ENCODE measurements at places on chromosomes 11 and 22. TPM values are rescaled to one million over a fixed set of nuclear protein-coding genes. Genes with fewer than 3 reads are reported as not detected.

Gene LIMK2
- total RNA-seq: 17.2 TPM

- DNase-seq: peak; percentile 70
Observed at GRCh38 chr22:31148953-31149627, 8.8 kb upstream of the PLA2G3 start.

- peak; percentile 12 for DNase-seq
Observed at GRCh38 chr11:73463359-73463758, 87.2 kb downstream of the RELT start.

Gene SCO2
- total RNA-seq: 5.7 TPM

GRCh38 chr11:7592711-7593110 is 78.9 kb downstream of the PPFIBP2 start:
- peak; percentile 25 for DNase-seq

- no peak for DNase-seq
Observed at GRCh38 chr11:122204206-122204605, 88.2 kb upstream of the BLID start.

GRCh38 chr11:76455931-76456330 is 11.1 kb downstream of the EMSY start:
- no peak for DNase-seq

- no peak for DNase-seq
Observed at GRCh38 chr22:23419171-23419570, 160.9 kb downstream of the IGLL1 start.

All from PC-3 (cell line).